Midbrain (tissue), 1 donor: ENCODE measurements at places on chromosomes 3 and 15.

DNA sequence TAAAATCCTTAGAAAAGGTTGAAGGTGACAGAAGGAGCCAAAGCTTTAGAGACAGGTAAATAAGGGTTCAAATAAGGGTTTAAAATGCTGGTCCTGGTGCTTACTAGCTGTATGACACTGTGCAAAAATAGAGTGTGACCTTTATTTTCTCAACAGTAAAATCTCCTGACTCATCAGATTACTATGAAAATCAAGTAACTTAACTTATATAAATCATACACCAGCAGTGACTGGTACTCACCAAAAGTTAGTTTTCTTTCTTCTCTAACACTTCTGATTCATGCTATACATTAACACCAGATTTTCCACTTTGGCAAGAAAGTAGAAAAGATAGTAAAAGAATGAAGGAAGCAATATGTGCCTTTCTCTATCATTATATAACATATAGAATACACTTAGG is 205.9 kb upstream of the GBE1 start:
- DNase-seq: no peak

DNA sequence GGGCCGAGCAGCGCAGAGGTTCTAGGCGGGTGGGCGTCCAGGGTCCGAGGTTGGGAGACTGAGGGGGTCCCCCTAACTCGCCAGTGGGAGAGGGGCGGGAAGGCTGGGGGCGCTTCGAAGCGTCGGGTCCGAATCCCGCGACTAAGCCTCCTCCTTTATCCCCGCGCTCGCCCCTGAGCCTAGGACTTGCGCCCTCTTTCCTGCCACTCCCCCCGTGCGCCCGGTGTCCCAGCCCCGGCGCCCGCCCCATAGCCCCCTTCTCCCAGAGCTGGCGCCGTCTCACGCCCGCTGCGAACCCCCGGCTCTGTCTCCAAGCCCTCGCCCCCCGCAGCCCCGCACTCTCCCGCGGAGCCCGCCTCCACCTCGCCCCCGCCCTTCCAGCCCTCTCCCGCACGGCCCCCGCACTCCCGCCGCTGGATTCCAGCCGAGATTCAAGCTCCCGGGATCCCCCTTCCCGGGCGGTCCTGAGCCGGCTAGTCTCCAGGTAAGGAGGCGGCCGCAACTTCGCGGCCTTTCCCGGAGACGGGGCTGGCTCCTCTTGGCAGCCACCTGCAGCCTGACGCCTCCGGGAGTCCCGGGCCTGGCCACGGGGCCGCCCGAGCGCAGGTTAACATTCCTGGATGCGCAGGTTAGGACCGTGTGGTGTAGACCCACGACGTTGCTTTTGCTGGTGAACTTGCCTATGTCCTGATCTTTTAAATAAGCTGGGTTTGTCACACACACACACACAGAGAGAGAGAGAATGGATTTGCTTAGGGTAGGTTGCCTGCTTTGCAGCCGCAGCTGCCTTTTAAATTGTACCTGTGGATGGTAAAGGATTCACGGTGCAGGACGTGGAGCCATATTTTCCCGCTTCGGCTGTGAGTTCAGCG is 563 bp downstream of the PXYLP1 start:
- DNase-seq: no peak

DNA sequence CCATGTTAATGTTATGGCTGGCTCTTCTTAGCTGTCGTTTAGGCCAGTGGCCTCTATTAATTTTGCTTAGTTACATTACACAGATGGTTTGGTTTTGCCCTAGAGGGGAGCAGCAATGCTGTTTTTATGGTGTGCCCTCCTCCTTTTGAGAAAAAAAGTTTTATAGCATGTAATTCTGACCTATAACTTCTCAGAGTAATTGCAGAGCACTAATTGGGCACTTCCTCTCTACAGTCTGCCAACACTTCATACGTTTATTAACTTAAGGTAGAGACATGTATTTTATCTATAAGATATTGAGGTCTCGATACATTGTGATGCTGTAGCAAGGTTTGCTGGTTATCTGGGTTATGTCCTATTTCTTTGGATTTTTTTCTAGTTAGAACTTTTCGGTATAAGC is 12.2 kb downstream of the SLC25A26 start:
- no peak for DNase-seq

- DNase-seq: no peak
These were observed 27.6 kb upstream of the UTS2B start for GRCh38 chr3:191357909-191358308.

DNA sequence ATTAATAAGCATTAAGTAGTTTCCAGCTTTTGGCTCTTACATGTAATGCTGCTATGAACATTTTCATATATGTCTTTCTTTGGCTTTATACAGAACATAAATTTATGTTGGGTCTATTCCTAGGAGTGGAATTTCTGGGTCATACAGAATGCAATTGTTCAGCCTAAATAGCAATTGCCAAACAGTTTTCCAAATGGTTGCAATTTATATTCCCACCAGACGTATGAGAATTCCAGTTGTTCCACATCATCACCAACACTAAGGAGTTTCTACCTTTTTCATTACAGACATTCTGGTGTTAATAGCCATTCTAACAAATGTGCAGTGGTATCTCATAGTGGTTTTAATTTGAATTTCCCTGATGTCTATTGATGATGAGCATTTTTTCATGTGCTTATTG is 160.1 kb upstream of the TMC3 start:
- DNase-seq: no peak

DNA sequence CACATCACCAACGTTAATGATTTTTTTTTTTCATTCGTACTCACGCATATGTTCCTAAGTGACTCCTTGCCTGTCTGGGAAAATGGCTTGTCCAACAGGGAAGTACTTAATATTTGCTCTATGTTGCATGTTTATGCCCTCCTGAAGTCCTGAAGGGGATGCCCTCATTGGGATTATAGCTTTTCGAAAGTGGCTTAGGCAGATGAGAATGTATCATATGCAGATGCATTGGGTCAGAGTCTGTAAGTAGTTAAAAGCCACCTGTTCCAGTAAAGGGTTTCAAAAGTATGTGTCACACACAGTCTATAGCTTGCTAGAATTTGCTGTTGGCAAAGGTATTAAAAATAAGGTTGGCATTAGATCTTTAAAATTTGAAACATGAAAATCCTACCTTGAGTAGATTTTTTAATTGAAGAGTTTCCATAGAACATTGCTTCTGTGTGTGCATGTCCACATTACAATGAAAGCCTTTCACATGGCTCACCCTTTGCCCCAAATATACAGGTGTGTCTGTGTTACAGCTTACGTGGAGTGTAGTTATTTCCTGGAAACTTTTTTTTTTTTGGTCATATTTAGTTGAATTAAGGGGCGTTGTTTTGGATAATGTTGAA is 2.1 kb downstream of the ABHD17C start:
- no peak for DNase-seq

DNA sequence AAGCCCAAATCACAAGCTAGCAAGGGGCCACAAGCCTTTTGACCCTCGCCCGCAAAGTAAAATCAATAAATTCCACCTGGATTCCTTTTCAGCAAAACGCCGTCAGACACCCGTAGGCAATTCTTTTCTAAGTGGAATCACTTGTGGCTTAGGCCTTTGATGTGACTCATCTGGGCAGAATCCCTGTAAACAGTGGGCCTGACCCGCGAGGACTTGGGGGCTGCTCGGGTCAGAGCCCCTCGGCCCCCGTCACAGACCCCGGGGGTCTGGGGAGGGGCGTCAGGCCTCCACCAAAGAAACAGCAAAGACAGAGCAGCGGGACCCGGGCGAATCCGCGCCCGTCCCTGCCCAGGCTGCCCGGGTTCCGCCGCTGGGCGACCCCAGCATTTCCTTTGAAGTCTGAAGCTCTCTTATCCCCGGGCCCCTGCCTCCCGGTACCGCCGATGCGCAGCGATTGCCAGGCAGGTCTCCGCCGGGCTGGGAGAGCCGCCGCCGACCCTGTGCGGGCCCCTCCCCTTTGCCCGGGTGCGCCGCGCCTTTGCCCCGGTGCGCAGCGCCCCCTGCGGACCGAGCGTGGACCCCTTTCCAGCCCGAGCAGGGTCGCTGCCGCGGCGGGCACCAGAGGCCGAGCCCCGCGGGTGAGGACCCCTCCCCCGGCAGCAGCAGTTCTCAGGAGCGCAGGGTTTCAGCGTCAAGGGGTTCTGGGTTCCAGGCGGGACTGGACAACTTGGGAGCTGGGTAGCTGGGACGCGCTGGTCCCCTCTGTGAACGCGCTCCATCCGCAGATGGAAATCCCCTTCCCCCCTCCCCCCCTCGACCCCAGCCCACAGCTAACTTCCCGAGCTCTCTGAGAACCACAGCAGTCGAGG is 178.3 kb downstream of the UACA start:
- no peak for DNase-seq

DNA sequence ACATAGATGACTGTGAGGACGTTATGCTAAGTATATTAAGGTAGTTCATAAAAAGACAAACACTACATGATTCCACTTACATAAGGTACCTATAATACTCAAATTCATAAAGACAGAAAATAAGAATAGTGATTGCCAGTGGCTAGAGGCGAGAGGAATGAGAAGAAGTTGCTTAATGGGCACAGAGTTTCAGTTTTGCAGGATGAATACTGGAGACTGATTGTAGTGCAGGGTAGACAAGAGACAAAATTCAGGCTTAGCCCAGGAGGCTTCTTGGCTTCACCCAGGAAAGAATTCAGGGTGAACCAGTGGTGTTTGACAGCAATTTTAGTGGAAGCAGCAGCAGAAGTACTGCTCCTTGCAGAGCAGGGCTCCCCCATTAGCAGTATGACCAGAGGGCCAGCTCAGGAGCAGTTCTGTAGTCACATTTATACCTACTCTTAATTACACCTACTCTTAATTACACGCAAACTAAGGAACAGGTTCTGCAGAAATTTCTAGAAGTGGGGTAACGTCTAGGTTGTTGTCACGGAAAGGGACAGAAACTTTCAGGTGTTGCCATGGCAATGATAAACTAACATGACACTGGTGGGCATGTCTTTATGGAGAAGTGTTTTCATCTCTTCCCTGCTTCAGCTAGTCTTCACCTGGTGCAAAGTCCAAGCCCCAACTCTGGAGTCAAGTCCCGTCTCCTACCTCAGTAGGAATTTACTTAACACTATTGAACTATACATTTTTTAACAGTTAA is 55.2 kb downstream of the TBL1XR1 start:
- DNase-seq: no peak

- no peak for DNase-seq
These were observed 68.3 kb upstream of the TBC1D5 start for GRCh38 chr3:17810759-17811158.

DNA sequence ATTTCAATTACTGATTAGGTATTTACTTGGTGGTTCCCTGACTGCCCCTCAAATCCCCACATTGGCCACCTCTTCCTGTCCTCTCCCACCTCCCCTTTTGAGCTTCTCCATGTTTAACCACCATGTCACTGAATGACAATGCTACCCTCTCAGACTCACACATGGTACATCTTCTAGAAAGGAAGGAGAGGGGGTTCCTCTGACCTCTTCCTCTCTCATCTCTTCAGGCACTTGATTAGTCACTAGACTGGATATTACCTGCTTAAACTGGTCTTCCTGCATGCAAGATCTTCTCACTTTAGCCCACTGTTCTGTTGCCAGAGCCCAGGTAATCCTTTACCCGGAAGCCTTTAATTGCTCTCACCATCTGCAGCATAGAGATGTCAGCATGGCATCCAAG is 64.9 kb downstream of the DIPK2A start:
- DNase-seq: no peak

GRCh38 chr3:129371041-129371826 is 57.2 kb downstream of the EFCAB12 start:
- DNase-seq: no peak
